Omental fat pad (tissue), 4 donors: ENCODE measurements at places on chromosomes 12 and 14.
A peak's percentile ranks its signal among the peaks of the same experiment; 100 is the strongest.

DNA sequence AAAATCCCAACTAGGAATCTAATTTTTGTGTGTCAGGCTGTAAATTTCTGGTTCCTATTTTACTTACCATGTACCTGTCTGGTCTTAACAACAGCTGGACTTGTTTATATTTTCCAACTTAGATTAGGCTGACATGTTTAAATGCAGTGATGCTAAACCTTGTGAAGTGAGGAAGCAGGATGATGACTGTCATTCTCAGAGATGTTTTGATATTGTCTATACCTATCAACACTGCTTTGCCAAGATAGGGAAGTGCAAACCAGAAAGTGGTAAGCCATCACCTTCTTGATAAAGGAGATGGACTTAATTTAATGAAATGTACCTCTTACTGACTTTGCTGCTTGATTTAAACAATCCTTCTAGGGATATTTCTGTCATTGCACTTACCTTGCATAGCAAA, 2.1 kb downstream of the BICD1 start:
- DNase-seq, result no peak

DNA sequence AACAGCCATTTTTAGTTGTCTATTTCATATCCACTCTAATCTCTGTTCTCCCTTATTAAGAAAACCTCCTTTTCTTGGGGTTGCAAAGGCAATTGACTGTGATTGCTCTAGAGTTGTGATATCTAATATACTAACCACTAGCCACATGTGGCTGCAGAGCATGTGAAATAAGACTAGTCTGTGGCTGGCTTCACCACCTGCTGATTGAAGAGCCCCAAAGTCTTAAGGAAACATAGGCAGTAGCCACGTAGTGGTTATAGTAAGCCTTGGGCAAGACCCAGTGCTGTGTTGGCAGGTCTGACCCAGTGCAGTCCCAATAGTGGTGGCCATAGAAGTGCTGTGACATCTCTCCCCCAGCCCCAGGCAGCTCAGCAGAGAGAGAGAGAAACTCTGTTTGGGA, 28.4 kb upstream of the ATP2B1 start:
- no peak for DNase-seq

- DNase-seq, result no peak
Measured at GRCh38 chr12:57240066-57240921, 10.7 kb downstream of the STAC3 start.

DNA sequence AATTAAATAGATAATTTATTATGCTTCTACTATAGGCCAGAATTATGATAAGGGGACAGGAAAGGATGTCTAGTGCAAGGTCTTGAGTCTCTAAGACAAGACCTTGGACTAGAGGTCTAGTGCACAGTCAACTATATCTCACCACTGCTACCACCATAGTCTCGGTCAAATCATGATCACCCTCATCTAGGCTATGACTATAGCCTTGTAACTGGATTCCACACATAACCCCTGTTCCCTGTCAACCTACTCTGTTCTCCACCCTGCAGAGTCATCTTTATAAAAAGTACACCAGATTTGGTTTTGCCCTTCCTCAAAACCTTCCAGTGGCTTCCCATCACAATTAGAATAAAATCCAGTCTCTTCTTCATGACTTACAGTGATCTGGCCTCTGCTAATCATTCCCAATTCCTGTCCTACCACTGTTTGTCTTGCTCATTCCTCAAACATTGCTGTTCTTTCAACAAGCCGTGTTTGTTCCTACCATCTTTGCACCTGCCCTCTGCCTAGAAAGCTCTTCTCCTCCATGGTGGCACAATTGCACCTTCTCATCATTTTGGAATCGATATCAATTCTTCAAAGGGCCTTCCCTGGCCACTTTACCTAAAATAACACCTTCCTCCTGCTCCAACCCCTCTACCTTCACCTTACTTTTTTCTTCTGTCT, 169.4 kb downstream of the FOXN3 start:
- no peak for DNase-seq

DNA sequence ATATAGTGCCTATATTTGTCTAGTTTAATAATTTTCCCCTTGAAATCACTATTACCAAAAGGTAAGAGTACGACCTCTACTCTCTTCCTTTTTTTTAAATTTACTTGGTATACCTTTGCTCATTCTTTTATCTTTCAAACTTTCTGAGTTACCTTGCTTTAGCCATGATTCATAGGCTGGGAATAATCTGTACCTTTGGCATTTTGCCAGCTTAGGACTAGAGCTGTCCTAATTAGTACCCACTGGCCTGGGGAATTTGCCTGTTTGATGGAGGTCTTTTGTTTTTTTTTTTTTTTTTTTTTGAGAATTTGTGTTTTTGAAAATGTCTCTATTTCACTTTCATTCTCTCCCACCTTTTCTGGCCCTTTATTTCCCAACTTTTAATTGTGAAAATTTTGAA, 8.7 kb upstream of the SLC4A8 start:
- no peak for DNase-seq

DNA sequence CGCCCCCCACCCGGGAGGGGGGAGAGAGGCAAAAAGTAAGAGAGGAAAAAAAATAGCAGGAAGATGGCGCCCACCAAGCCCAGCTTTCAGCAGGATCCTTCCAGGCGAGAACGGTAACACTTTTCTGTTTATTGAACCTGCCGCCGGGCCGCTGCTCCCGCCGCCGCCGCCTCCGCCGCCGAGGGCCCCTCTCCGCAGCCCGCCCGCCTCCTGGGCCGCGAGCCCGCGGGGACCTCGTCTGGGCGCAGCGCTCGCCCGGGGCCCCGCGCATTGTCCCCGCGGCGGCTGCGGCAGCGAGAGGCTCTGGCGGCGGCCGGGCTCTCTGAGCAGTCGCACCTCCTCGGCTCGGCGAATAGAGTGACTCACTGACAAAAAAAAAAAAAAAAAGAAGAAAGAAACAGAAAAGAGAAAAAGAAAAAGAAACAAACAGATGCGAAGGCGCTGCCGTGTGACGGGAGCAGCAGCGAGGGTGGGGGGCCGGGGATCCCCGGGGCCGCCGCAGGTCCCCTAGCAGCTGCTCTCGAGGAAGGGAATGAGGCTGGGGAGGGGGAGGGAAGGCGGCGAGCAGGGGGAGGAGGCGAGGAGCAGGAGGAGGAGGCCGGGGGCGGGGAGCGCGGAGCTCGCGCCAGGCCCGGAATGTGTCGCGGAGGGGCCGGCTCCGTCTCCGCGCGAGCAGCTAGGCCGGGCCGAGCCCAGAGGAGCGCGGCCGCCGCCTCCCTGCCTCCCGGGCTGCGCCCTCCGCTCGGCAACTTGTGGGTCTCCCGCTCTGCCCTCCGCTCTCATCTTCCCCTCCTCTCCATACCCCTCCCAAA, 781 bp downstream of the NPAS3 start:
- no peak for DNase-seq

GRCh38 chr14:48944809-48945208, 641.4 kb downstream of the RPS29 start:
- DNase-seq, result no peak

GRCh38 chr12:124184456-124184855, 110.4 kb upstream of the RFLNA start:
- DNase-seq, result no peak

GRCh38 chr12:42612231-42612613, 22.7 kb upstream of the PRICKLE1 start:
- no peak for DNase-seq

DNA sequence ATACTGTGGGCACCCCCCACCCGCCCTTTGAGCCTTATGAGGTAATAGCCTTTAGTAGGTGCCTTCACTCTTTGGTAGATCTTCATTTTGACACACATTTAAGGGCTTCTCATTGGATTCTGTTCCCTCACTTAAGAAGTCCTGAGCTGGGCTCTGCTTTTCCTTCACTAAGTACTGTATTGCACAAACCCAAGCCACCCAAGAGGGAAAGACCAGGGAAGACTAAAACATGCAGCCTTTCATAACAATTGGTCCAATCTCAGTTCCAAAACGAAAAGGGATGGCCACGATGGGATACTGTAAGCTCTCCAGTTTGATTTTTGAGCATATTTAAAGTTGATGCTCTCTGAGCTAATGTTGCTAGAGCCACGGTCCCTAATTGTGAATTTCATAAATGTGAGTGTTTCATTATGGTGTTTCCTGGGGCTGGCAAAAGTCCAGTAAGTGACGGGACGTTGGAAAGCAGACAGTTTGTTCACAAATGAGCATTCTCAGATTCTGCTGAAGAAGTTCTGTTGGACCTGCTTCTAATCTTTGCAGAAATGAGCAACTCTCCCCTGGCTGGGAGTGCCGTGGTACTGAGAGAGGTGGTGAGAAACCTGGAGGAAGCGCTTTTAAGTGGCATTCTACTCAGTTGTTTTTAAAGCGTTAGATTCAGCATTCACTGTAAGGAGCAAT, 9.4 kb downstream of the SSPN start:
- DNase-seq, result no peak

GRCh38 chr14:102525929-102526497, 16.4 kb upstream of the ANKRD9 start:
- no peak for DNase-seq

GRCh38 chr12:124214574-124214973, 80.3 kb upstream of the RFLNA start:
- DNase-seq, result no peak

DNA sequence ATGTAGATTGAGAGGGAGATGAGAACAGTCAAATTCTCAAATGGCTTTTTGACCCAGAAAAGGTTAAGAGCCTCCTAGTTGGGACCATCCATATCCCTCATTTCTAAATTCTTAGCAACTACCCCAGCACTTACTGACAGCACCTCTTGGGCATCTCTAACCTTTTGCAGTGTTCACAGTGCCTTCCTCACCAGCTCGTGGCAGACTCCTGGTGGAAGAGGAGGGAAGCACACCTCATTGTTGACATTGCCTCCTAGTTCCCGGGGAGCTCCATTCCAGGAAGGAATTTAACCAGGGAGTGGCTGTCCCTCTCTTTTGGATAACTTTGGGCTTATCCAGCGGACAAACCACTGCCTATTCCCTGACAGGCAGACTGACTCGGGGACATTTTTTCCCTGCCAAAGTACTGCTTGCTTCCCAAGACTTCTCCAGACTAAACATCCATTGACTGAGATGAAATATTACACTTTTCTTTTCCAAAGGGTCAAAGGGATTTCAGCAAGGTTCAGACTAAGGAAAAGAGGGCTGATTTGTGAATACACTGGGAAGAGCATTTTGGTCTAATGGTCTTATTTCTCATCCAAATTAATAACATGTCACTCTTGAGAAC, 9.0 kb upstream of the OR6J1 start:
- peak; percentile 35 for DNase-seq

DNA sequence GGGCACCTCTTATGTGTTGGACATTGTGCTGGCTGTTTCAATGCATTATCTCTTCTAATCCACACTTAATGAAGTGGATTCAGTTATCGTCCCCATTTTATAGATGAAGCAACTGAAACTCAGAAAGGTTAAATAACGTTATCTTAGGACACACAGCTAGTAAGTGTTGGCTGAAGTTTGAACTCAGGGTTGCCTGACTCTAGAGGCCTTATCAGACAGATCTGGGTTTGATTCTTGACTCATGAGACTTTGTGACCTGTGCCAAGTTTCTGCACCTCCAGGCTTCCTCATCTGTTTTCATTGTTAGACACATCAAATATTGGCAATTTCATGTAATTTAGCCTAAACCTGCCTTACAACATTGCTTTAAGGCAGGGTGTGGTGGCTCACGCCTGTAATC, 18.2 kb upstream of the IRF2BPL start:
- DNase-seq, result no peak

GRCh38 chr12:55797068-55797467, 20.5 kb downstream of the SARNP start:
- DNase-seq, result no peak

DNA sequence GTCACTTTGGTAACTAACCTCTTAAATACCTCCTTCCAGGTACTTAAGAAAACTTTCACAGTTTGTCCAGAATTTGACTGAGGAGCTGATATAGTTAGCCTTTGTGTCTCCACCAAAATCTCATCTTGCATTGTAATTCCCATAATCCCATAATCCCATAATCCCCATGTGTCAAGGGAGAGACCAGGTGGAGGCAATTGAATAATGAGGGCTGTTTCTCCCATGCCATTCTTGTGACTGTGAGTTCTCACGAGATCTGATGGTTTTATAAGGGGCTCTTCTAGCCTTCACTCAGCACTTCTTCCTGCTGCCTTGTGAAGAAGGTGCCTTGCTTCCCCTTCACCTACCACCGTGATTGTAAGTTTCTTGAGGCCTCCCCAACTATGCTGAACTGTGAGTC, 7.8 kb upstream of the NOVA1 start:
- DNase-seq, result no peak

- no peak for DNase-seq
Measured at GRCh38 chr12:98179151-98179550, 336.2 kb upstream of the TMPO start.

DNA sequence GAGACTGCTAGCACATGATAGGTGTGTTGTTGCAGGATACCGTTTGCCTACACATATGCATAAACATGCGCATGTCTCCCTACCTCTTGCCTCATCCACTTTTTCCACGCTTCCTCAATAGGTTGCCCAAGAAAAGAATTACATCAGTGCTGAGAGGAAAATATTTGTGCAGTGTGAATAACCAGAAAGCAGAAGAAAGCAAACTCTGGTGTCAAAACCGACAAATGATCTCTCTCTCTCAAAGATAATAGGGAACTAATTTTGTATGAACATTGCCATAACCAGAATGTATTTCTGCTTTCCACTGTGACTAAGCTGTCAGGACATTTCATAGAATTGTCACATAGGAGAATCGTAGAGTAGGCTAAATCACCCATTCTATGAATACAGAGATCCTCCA, 1.3 kb downstream of the CLEC7A start:
- no peak for DNase-seq

GRCh38 chr14:74235017-74235416, 4.2 kb upstream of the VSX2 start:
- no peak for DNase-seq
